ENCODE measurements at places on chromosomes 4 and X. TPM values are rescaled to one million over a fixed set of nuclear protein-coding genes. Genes with fewer than 3 reads are reported as not detected.

The SLC25A4 gene
- polyA plus RNA-seq = 12.1 TPM

DNA sequence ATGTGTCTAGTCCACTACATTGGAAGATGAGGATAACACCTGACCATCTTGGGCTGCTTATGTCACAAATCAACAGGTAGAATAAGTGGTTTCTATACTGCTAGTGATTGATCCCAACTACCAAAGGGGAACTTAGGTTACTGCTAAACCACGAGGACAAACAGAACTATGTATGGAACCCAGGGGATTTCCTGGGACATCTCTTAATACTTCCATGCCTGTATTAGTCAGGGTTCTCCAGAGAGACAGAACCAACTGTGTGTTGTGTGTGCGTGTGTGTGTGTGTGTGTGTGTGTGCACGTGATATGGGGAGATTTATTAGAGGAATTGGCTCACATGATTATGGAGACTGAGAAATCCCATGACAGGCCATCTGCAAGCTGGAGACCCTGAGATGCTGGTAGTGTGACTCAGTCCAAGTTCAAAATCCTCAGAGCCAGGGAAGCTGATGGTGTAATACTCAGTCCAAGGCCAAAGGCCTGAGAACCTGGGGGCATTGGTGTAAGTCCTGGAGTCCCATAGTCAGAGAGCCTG, 16.2 kb upstream of the AFF1 start:
- peak; percentile 68 for DNase-seq

The SAGE1 gene
- not detected for polyA plus RNA-seq

The SEC24B gene
- polyA plus RNA-seq = 44.8 TPM

The NEIL3 gene
- 9.8 TPM for polyA plus RNA-seq

The GLRA2 gene
- polyA plus RNA-seq = not detected

DNA sequence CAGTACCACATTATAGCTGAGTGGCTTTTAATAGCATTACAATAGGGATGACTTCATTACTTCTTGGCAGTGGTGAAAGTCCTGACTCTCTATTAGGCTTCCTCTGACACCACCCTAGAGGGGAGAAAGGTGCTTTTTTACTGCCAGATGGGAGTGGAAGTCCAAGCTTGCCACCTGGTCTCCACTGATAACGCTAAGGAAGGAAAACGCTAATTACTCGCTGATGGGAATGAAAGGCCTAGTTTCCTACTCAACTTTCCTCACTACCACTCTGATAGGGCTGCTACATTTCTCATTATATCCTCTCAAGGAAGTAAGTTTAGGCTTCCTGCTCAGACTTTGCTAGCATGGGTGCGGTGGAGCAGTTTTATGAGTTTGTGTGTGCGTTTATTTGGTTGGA, 62.3 kb upstream of the PAGE3 start:
- DNase-seq = no peak

The HSFX1 gene
- 0.23 TPM for polyA plus RNA-seq

The ADAM29 gene
- not detected for polyA plus RNA-seq

DNA sequence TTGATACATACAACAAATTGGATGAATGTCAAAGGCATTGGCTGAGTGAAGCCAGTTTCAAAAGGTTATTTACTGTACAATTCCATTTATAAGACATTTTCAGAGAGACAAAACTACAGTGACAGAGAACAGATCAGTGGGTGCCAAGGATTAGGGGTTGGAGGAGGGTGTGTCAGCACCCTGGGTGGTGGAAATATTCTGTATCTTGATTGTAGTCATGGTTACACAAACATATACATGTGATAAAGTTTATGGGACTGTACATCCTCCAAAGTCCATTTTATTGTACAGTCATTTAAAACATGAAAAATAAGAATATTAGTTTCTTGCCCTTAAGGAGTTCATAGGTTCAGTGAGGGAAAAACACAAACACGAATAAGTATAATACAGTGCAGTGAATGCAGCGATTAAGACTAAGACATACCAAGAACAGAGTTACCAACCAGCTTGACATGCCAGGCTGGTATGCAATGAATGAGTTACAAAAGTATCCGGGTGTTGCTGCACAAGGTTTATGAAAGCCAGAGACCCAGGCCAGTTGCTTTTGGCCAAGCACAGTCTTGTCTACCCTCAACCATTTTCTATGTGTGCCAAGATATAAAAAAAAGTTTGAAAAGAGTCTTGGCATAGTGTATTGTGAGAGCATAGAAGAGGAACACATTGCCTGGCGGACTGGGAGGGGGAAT, 123.6 kb downstream of the MSL3 start:
- DNase-seq = peak; percentile 32

The ADH1C gene
- not detected for polyA plus RNA-seq

DNA sequence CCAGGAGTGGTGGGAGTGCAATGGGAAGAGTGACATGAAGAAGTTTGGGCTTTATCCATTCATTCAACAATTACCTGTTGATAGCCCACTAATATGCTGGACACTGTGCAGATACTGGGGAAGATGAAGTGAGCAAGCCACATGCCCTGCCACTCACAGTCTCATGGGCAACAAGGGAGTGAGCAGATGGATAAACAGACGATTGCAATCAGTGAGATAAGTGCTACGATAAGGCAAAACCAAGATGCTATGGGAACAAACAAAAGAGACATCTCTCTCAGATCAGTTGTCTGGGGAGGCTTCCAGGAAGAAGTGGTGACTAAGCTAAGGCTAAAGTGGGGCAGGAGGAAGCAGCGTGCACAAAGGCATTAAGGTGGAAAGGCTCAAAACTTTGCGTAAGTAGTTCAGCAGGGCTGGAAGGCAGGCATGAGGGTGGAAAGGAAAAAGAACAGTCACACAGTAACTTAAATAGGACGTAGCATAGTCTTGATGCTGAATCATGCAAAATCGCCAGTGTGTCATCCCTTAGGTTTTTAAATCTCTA, 31.7 kb downstream of the GAB3 start:
- DNase-seq = no peak

The GATA1 gene
- polyA plus RNA-seq = not detected

DNA sequence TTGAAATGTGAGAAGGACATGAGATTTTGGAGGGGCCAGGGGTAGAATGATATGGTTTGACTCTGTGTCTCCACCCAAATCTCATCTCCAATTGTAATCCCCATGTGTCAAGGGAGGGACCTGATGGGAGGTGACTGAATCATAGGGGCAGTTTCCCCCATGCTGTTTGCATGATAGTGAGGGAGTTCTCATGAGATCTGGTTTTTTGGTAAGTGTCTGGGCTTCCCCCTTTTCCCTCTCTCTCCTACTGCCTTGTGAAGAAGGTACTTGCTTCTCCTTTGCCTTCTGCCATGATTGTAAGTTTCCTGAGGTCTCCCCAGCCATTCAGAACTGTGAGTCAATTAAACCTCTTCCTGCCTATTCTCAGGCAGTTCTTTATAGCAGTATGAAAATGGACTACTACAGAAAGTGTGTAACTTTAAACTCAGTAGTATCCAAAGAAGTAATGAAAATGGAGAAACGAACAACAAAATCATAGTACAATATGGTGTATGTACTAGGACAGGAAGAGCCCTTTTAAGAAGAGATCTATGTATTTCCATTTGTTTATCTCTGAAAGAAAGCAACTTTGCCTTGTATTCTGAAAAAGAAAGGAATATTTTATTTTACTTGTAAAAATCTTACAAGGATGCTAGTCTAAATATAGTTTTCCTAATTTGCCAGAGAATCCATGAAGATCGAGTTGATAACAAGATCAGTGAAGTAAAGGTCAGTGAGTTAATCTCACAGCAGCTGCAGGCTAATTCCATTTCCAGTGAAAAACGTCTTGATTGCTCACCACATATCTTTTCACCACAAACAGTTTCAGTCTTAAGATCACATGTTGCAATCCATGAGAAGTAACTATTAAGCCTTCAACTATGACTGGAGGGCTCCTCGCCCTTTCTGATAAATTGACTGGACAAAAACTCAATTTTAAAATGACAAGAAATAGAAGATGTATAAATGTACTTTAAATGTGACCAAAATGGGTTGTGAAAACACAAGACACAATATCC, 20.5 kb downstream of the PKD2 start:
- DNase-seq = peak; percentile 95

DNA sequence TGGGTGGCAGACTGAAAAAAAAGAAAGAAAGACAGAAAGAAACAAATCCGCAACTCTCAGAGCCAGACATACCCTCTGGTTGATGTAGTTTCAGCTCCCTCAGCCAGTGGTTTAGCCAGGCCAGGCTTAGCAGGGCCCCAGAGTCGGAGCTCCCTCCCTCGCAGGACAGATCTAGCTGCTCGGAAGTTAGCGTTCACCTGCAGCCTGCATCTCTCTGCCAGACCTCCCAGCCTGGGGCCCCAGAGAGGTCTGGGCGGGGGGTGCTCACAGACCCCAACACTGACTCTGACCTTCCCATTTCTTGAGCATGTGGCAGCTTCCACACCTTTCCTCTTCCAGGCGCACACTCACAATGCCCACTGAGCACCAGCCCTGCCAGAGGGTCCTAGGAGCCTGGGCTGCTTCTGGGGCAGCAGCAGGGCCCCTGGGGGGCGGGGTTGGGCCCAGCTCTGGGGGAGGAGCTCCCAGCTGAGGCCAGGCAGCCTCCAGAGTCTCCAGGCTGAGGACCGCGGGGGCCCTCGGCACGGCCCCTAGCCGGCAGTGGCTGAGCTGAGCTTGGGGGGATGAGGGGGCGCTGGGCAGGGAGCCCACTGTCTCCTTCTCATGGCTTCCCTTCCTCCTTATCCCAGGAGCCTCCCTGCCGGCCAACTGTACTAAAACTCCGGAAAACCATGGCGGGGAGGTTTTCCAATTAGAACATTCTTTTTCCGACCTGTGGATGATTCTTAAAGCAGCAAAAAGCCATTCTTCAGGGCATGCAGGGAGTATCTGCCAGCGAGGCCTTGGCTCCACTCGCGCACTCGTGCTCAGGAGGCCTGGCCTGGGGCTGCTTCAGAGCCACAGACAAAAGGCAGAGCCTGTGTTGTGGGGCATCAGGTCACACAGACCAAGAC, 4.6 kb upstream of the ZNF185 start:
- no peak for DNase-seq

GRCh38 chr4:140969296-140969695, 164.0 kb downstream of the RNF150 start:
- DNase-seq = no peak

All from mammary epithelial cell (primary cell).